ENCODE measurements at places on chromosomes 1 and 21. TPM values are rescaled to one million over a fixed set of nuclear protein-coding genes. Genes with fewer than 3 reads are reported as not detected.
A peak's percentile ranks its signal among the peaks of the same experiment; 100 is the strongest.

DNA sequence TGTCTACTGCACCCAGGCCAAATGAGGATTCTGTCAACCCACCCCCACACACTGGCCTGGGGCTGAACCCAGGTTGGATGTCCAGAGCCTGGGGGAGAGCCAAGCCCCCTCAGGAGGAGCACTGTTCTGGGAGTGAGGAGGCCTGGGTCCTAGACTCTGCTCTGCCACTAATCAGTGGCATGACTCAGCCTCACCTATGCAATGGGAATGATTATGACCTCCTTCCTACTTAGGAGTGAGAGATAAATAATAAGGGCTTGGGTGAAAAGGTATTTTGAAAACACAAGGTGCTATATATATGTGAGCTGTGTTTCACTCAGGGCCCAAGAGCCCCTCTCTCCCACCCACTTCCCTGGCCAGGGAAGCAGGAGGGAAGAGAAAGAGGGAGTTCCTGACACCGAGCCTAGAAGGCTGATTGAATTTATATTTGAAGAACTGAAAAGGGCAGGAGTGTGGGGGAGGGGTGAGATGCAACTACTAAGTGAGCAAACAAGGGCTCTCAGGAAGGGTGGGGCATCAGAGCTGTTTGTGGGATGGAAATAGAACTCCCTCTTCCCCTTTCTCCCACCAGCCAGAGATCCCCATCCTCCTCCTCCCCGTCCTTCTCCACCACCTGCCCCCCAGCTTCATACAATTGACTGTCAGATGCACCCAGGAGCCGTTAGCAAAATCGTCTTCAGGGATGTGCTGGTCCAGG lies 8.2 kb downstream of the IGSF9 start:
- DNase-seq: no peak

LEFTY2 gene
- total RNA-seq: 2.6 TPM

- DNase-seq: peak; percentile 11
These were observed 68.1 kb downstream of the RPS6KA1 start for GRCh38 chr1:26597629-26598039.

CD1E gene
- not detected for total RNA-seq

DNA sequence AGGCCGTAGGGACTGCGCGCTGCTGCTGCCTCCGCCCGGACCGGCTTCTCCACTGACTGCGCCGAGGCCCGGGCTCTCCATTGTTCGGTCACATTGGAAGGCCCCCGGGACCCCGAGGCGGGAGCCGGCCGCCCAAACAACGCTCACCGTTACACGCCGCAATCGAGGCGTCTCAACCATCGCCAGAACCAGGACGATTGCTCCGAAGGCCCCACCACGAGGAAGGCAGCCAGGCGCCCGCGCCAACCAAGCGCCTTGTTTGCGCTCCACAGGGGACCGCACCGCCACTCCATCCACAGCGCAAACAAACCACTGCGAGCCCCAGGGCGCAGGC lies 595 bp downstream of the GLUL start:
- no peak for DNase-seq

- no peak for DNase-seq
These were observed 88.5 kb upstream of the VCAM1 start for GRCh38 chr1:100631015-100631551.

GRCh38 chr1:156594190-156594589 lies 2.6 kb downstream of the NAXE start:
- DNase-seq: no peak

DNA sequence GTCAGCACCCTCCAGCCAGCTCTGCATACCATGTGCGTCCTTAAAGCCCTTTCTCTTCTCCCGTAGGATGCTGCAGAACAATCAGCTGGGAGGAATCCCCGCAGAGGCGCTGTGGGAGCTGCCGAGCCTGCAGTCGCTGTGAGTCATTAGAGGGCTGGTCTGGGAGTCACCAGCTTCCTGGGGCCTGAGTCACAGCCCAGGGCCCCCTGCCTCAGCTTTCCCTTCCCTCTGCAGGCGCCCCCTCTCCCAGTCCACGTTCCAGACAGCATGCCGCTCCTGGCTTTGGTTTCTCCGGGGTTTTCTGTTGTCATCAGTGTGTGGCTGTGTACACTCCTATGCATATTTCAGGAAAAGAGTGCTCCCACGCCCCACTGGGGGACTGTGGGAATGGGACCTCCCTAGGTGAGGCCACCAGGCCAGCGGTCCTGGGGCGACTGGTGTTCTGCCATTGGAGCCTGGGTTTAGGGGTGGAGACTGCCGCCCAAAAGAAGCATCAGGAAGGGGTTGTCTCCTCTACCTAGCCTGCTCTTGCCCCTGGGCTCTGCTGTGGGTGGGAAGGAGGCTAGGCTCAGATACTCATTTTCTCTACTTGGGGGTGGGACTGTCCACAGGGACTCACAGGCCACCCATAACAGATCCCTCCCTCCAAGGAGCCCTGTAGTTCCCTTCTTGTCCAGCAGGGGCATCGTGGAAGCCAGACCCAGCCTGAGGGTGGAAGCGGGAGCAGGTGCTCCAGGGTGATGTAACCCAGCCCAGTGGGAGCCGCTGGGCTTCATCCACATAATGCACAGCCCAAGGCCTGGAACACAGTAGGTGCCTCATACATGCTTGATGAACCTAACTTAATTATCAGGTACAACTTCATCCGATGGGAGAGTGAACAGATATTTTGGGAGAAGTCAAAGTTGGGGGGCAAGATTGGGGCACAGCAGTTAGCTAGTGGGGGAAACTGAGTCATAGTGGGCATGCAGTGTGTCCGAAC lies 42.5 kb downstream of the LGR6 start:
- peak; percentile 92 for DNase-seq

GRCh38 chr1:47883963-47884362 lies 113.2 kb downstream of the TRABD2B start:
- DNase-seq: no peak

KCNA3 gene
- not detected for total RNA-seq

GRCh38 chr1:228940526-228940925 lies 205.2 kb downstream of the RHOU start:
- no peak for DNase-seq

DNA sequence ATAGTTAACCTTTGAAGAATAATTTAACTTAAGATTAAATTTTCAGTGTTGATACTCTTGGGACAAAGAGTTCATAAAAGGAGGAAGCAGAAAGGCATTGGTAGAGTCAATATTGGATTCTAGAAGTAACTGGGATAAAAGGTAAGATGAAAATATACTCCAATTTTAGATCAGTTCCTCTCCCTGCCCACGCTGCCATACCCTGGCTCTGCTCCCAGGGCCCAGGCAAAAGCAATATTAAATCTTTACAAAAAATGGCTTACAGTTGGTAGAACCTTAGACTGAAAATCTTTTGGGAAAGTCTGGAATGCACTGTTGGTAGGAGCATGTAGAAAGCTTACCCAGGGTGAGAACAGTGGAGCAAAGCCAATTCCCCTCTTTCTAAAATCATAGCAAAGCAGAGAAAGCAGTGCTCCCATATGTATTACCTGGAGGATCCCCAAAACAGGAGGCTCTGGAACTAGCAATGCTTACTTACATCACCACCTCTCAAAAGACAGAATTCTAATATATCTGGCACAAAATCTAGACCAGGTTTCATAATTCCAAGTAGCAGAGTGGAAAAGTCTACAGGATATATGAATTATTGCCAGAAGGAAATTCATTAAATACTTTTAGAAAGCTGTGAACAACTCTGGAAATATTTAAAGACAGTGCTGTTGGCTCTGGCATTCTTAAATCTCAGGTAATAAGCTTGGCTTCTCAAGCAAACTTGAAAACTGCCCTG lies 24.5 kb downstream of the KIAA0319L start:
- no peak for DNase-seq

RO60 gene
- total RNA-seq: 56.2 TPM

LHX8 gene
- not detected for total RNA-seq

- no peak for DNase-seq
These were observed at the start of gene LYPD8 for GRCh38 chr1:248755517-248755916. TSS of gene LYPD8 (minus strand) at chr1:248755759. CDS start at chr1:248751081, 4,678 bp downstream.

EPHB2 gene
- 3.2 TPM for total RNA-seq

DNA sequence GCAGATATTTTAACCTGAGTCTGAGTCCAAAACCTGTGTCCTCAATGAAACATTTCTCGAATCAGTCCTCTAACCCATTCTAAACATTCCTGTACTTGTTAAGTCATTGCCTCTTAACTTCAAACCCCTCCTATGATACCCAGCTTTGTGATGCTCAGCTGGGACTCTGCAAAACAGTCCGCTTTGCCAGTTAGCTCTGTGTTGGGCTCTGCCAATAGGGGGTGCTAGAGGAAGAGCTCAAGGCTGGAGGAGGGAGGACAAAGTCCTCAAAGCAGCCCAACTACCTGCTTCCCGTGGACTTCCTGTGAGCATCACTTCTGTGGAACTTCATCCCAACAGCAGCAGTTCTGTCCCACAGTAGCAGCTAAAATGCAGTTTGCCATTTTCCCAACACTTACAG lies 38.1 kb upstream of the SYT14 start:
- no peak for DNase-seq

PDZK1 gene
- not detected for total RNA-seq

- no peak for DNase-seq
These were observed 288.9 kb downstream of the KCNT2 start for GRCh38 chr1:196319301-196319700.

TENT5C gene
- total RNA-seq: 0.32 TPM

GRCh38 chr1:54356680-54357147 lies 49.5 kb downstream of the SSBP3 start:
- no peak for DNase-seq

DNA sequence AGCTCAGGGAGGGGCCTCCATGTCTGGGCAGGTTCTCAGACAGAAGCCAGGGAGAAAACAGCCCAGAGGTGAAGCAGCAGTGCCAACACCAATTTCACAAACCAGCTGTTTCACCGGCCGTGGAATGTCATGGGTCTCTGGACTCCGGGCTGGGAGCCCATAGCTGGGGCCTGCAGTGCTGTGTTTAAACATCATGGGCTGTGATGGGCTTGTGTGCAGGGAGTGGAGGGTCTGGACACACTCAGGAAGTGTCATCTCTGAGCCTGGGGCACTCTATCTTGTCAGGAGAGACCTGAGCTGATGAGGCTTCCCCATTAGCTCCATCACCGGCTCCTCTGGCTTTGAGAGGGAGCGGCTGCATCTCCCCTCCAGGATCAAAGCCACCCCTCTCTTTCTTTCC lies 173.6 kb upstream of the IGSF21 start:
- no peak for DNase-seq

LDLRAD2 gene
- total RNA-seq: not detected

DNA sequence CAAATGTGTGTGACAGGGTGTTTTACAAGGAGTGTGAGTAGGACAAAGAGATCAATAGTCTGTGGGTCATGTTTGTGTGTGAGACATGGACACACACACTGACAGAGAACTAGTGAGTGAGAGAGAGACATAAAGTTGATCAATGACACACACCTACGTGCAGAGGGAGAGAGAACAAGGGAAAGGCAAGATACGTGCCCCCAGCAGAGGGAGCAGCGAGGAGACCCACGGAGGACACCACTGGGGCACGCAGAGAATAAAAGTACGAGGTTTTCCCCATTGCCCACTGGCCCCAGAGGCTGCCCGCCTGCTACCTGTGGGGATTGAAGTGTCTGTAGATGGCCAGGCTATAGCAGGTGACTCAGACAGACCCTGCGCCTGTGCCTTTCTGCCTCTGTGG lies 130.2 kb upstream of the CSF3R start:
- no peak for DNase-seq

NBPF20 gene
- 2.0 TPM for total RNA-seq

DNA sequence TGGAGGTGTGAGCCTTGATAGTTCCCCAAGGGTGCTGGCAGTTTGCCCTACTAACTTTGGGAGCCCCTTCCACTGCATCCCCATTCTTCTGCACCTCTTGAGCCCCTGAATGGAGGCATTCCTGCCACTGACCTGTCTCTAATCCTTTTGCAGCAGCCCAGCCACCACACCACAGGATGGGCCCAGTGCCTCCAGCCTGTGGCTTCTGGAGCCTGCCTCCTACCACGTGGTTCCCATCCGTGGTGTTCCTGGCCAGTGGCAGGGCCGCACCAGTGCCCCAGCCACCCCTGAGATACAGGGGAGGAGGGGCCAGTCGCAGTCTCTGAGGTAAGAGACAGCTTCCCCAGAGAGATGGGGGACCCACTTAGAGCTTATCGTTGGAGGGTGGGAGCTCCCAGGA lies 14.4 kb downstream of the INAVA start:
- no peak for DNase-seq
